Transverse colon (tissue), 4 donors: ENCODE measurements at places on chromosomes 1 and 21. TPM values are rescaled to one million over a fixed set of nuclear protein-coding genes. Genes with fewer than 3 reads are reported as not detected.

SPRR2F gene
- total RNA-seq: not detected

DYNLT5 gene
- not detected for total RNA-seq

PLEKHN1 gene
- total RNA-seq: 1.4 TPM

APCS gene
- total RNA-seq: not detected

UQCRHL gene
- 0.75 TPM for total RNA-seq

GNG5 gene
- total RNA-seq: 172 TPM

CGN gene
- 167 TPM for total RNA-seq

ELAVL4 gene
- total RNA-seq: not detected

VAV3 gene
- 123 TPM for total RNA-seq

GSTM5 gene
- 1.2 TPM for total RNA-seq

GPR153 gene
- total RNA-seq: 34.1 TPM

LCE1E gene
- total RNA-seq: not detected

GRCh38 chr1:178726087-178726517 lies 1.1 kb downstream of the RALGPS2 start:
- H3K4me3 ChIP-seq: peak overlapping the region; percentile 44
- no peaks in the 10 kb centered on the region for H3K36me3 ChIP-seq
- H3K27ac ChIP-seq: peak overlapping the region; percentile 86
- DNase-seq: peak; percentile 87
- no peaks in the 10 kb centered on the region for H3K27me3 ChIP-seq
- peaks cover 5% of the 10 kb centered on the region for H3K4me1 ChIP-seq

DNA sequence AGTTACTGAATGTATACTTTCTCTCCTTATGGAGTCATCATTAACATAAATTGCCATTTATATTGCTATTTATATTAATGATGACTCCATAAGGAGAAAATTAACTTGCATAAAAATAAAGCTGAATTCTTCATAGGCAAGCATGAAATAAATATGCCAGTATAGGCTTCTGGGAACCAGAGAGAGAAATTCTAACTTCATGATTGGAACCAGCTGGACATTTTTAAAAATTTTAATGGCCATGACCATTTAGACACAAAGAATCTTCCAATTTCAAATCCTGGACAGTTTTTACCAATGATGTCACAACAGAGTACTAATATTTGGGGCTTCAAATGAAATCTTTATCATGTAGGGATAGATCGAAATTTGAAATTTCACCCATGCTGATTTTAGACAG lies 268.7 kb downstream of the PTGER3 start:
- H3K36me3 ChIP-seq: no peaks in the 10 kb centered on the region
- DNase-seq: no peak
- H3K27me3 ChIP-seq: no peaks in the 10 kb centered on the region
- H3K4me1 ChIP-seq: no peaks in the 10 kb centered on the region
- H3K27ac ChIP-seq: no peak overlapping the region

GRCh38 chr21:29211205-29211604 lies 80.8 kb downstream of the MAP3K7CL start:
- H3K4me1 ChIP-seq: peaks cover 12% of the 10 kb centered on the region
- DNase-seq: no peak
- H3K4me3 ChIP-seq: no peak overlapping the region
- H3K27ac ChIP-seq: no peak overlapping the region
- H3K27me3 ChIP-seq: no peaks in the 10 kb centered on the region

GRCh38 chr1:15948595-15949452 lies 27.1 kb downstream of the ZBTB17 start:
- no peaks in the 10 kb centered on the region for H3K27me3 ChIP-seq
- H3K36me3 ChIP-seq: peaks cover 15% of the 10 kb centered on the region

- no peak overlapping the region for H3K27ac ChIP-seq
- DNase-seq: no peak
- H3K27me3 ChIP-seq: no peaks in the 10 kb centered on the region
- H3K36me3 ChIP-seq: no peaks in the 10 kb centered on the region
- H3K4me1 ChIP-seq: no peaks in the 10 kb centered on the region
- H3K4me3 ChIP-seq: no peak overlapping the region
Measured at GRCh38 chr1:200306944-200307754, 102.7 kb downstream of the ZNF281 start.

DNA sequence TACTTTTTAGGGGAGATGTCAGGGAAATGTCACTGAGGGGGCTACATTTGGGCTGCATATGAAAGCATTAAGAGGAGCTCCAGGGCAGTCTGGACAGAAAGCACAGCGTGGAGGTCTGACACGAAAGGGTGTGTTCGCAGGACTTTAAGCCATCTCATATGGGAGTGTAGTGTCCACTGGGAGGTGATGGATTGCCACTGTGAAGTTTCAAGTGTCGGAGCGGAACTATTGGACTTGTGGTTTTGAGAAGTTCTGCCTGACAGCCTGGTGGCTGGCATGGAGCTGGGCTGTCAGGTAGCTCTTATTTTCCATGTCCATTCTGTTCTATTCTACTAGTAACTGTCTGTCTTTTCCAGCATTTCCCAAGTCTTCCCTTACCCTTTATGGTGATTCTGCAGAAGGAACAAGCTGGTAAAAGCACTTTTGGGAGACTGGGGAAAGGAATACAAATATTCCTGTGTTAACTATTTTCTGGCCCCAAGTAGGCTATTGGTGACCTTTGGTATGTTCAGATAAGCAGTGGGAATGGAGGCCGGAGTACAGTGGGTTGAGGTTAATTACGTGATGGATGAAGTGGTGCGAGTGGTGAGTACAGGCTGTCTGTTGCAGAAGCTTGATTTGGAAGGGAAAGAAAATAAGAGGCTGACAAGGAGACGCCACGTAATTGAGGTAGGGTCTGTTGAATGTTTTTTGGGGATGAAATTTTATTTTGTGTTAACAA lies 19.3 kb downstream of the B3GALT5 start:
- no peak for DNase-seq
- no peak overlapping the region for H3K27ac ChIP-seq
- peaks cover 15% of the 10 kb centered on the region for H3K4me1 ChIP-seq
- no peak overlapping the region for H3K4me3 ChIP-seq
- no peaks in the 10 kb centered on the region for H3K36me3 ChIP-seq

DNA sequence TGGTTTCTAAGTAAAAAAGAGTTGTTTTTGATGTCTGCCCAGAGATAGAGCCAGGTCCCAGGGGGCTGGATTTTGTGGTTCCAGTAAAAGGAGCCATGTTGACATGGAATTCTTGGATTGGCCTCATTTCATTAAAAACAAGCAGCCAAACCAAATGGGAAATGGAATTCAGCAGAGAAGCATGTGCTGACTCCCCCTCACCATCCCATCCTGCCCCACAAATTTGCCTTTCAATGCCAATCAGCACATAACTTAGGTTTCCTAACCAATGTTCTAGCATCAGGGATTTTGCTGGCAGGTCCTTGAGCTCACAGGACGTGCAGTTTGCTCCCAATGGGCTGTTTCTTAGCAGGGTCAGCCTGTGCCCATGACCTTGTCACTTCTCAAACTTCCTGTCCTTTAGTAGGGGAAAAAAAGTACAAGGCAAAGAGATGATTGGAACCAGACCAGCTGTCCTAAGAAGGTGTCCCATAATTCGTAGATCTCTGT lies 101.5 kb upstream of the GADD45A start:
- H3K27ac ChIP-seq: no peak overlapping the region
- no peak for DNase-seq
- no peaks in the 10 kb centered on the region for H3K36me3 ChIP-seq
- H3K27me3 ChIP-seq: no peaks in the 10 kb centered on the region
- no peak overlapping the region for H3K4me3 ChIP-seq

GRCh38 chr1:158199849-158200248 lies 19.2 kb downstream of the CD1D start:
- no peak overlapping the region for H3K27ac ChIP-seq
- H3K36me3 ChIP-seq: no peaks in the 10 kb centered on the region
- H3K27me3 ChIP-seq: peaks cover 9% of the 10 kb centered on the region
- no peaks in the 10 kb centered on the region for H3K4me1 ChIP-seq

GRCh38 chr1:7457811-7458210 lies 313.3 kb upstream of the VAMP3 start:
- no peak overlapping the region for H3K4me3 ChIP-seq
- H3K27me3 ChIP-seq: no peaks in the 10 kb centered on the region
- no peaks in the 10 kb centered on the region for H3K36me3 ChIP-seq
- H3K4me1 ChIP-seq: no peaks in the 10 kb centered on the region

- no peaks in the 10 kb centered on the region for H3K36me3 ChIP-seq
- no peaks in the 10 kb centered on the region for H3K4me1 ChIP-seq
- no peak overlapping the region for H3K27ac ChIP-seq
Measured at GRCh38 chr1:163535807-163536206, 214.1 kb downstream of the NUF2 start.

DNA sequence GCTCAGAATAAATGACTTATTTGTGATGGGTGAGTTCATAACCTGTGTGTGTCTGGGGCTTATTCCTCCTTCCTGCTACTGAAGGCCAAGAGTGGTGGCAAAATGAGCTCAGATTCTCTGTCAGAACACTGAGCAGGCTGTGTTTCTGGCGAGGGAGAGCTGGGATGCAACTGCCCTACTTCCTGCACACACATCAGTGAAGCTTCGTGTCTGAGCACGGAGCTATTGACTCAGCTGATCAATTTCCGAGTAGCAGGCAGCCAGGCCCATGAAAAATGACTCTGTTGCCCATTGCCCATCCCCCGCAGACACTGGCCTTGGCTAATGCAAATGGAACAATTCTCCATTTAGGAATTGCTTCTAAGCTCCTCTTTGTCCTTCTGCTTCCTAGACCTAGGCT lies 27.7 kb downstream of the TNR start:
- H3K27ac ChIP-seq: no peak overlapping the region
- no peaks in the 10 kb centered on the region for H3K27me3 ChIP-seq
- H3K4me3 ChIP-seq: no peak overlapping the region

DNA sequence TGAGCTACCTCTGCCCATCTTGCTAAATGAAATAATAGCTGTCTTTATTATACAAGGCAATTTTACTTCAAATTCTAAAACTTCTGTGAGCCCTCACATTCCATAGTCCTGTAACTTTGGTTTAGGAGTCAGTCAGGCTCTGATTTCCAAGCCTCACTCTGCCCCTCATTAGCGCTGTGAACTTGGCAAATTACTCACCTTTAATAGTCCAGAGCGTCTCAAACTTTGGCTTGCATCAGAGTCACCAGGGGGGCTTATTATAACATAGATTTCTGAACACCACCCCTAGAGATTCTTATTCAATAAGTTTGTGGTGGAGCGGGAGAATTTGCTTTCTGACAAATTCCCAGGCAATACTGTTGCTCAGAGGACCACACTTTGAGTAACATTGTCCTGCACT lies 126.2 kb upstream of the FGGY start:
- H3K36me3 ChIP-seq: no peaks in the 10 kb centered on the region
- no peak overlapping the region for H3K4me3 ChIP-seq
- no peak overlapping the region for H3K27ac ChIP-seq
- no peak for DNase-seq

- H3K27me3 ChIP-seq: no peaks in the 10 kb centered on the region
- peak; percentile 18 for DNase-seq
- H3K4me1 ChIP-seq: peaks cover 2% of the 10 kb centered on the region
- H3K4me3 ChIP-seq: no peak overlapping the region
- peak overlapping the region; percentile 41 for H3K27ac ChIP-seq
Measured at GRCh38 chr1:229253151-229253974, 17.5 kb upstream of the RAB4A start.

GRCh38 chr1:44029260-44029910 lies 1.9 kb downstream of the SLC6A9 start:
- peaks cover 55% of the 10 kb centered on the region for H3K4me1 ChIP-seq
- peak overlapping the region; percentile 97 for H3K27ac ChIP-seq
- H3K36me3 ChIP-seq: no peaks in the 10 kb centered on the region
- no peak for DNase-seq
- H3K27me3 ChIP-seq: no peaks in the 10 kb centered on the region
- H3K4me3 ChIP-seq: peak overlapping the region; percentile 90

GRCh38 chr1:174079796-174080195 lies 57.6 kb upstream of the RC3H1 start:
- H3K4me3 ChIP-seq: no peak overlapping the region
- no peaks in the 10 kb centered on the region for H3K36me3 ChIP-seq
- no peak overlapping the region for H3K27ac ChIP-seq
- H3K4me1 ChIP-seq: peaks cover under 1% of the 10 kb centered on the region
- no peaks in the 10 kb centered on the region for H3K27me3 ChIP-seq

DNA sequence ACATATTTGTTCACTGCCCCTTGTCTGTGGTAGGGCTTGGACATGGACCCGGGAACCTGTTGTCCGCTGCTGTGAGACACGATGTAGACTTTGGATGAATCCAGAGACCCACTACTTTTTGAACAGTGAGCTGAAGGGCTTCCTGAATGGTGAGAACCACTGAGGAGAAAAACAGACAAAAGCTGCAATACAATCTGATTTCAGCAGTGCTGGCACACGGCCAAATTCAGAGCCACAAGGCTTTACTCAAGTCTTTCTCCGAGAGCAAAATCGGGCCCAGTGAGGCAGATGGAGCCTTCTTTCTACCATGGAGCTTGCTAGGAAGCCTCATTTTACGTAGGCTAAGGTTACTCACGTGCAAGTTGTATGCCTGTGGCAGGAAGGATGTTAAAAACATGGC lies 197.6 kb downstream of the SIPA1L2 start:
- no peak overlapping the region for H3K4me3 ChIP-seq
- H3K27me3 ChIP-seq: no peaks in the 10 kb centered on the region
- H3K27ac ChIP-seq: no peak overlapping the region
- no peaks in the 10 kb centered on the region for H3K36me3 ChIP-seq
- no peaks in the 10 kb centered on the region for H3K4me1 ChIP-seq

GRCh38 chr1:159084152-159084551 lies 7.6 kb upstream of the AIM2 start:
- no peak overlapping the region for H3K27ac ChIP-seq
- no peak overlapping the region for H3K4me3 ChIP-seq
- H3K36me3 ChIP-seq: no peaks in the 10 kb centered on the region
- no peak for DNase-seq

DNA sequence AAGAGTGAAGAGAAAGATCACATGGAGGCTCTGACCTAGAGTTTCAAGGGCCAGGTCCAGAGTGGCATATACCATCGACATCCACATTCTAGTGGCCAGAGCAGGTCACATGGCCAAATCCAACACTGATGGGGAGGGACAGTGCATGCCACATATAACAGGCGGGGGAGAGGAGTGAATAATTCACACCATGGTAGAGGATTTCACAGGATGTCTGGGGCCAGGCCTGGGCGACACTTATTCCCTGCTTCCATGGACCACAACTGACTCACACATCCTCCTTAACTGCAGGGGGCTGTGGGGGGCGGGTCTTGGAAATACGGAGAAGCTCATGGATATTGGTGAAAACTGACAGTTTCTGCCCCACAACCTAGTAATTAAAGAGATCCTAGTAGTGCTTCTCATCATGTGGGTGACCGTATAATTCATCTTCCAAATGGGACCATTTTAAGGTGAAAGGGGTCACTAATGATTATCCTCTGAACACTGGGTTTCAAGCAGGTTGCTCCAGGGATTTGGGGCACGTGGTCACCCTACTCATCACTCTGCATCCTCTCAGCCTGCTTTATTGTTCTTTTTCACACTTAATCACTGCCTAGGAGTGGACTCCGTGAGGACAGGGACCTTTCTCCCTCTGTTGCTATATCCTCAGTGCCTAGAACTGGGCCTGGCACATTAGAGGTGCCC lies 44.0 kb downstream of the IGSF21 start:
- H3K27me3 ChIP-seq: peaks cover under 1% of the 10 kb centered on the region
- DNase-seq: no peak
- no peak overlapping the region for H3K4me3 ChIP-seq
- no peaks in the 10 kb centered on the region for H3K36me3 ChIP-seq
- H3K27ac ChIP-seq: no peak overlapping the region
- H3K4me1 ChIP-seq: no peaks in the 10 kb centered on the region

- H3K36me3 ChIP-seq: no peaks in the 10 kb centered on the region
- H3K4me3 ChIP-seq: no peak overlapping the region
- no peaks in the 10 kb centered on the region for H3K27me3 ChIP-seq
- H3K4me1 ChIP-seq: no peaks in the 10 kb centered on the region
- no peak overlapping the region for H3K27ac ChIP-seq
- DNase-seq: no peak
Measured at GRCh38 chr1:111846842-111847241, 91.1 kb downstream of the DDX20 start.

- no peaks in the 10 kb centered on the region for H3K4me1 ChIP-seq
- H3K27ac ChIP-seq: no peak overlapping the region
- no peak overlapping the region for H3K4me3 ChIP-seq
Measured at GRCh38 chr1:97164276-97164639, 442.7 kb downstream of the PTBP2 start.

GRCh38 chr1:245298781-245299180 lies 144.0 kb downstream of the KIF26B start:
- H3K4me3 ChIP-seq: no peak overlapping the region
- H3K36me3 ChIP-seq: no peaks in the 10 kb centered on the region
